Activated CD8-positive, alpha-beta T cell treated with anti-CD3 and anti-CD28 coated beads for 36 hours (primary cell): ENCODE measurements at places on chromosomes 16 and 17. TPM values are rescaled to one million over a fixed set of nuclear protein-coding genes. Genes with fewer than 3 reads are reported as not detected.

TBC1D26 gene
- total RNA-seq = 0.68 TPM

KRT222 gene
- not detected for total RNA-seq

TNFRSF17 gene
- not detected for total RNA-seq

G6PC1 gene
- total RNA-seq = not detected

MYH8 gene
- not detected for total RNA-seq

SLC52A1 gene
- total RNA-seq = 0.14 TPM

PPM1E gene
- total RNA-seq = 0.07 TPM

BTBD17 gene
- not detected for total RNA-seq

CSH1 gene
- not detected for total RNA-seq

GFER gene
- 33.5 TPM for total RNA-seq

SLX4 gene
- total RNA-seq = 10.1 TPM

TMEM204 gene
- 12.9 TPM for total RNA-seq

NECAB2 gene
- total RNA-seq = not detected

OR2C1 gene
- not detected for total RNA-seq

NOXO1 gene
- total RNA-seq = 0.31 TPM

CDC27 gene
- 103 TPM for total RNA-seq

ZNF469 gene
- total RNA-seq = 0.56 TPM

NHLRC4 gene
- total RNA-seq = 0.41 TPM

TOP3A gene
- 65.7 TPM for total RNA-seq

TEKT5 gene
- 0.16 TPM for total RNA-seq

CENPX gene
- 98.1 TPM for total RNA-seq

MAP2K3 gene
- 151 TPM for total RNA-seq

PSMD11 gene
- 119 TPM for total RNA-seq

THRA gene
- 11.1 TPM for total RNA-seq

CPPED1 gene
- 5.0 TPM for total RNA-seq

MFAP4 gene
- 0.70 TPM for total RNA-seq

OR3A3 gene
- total RNA-seq = not detected

GNAO1 gene
- total RNA-seq = 2.3 TPM

LCAT gene
- 10.6 TPM for total RNA-seq

GJD3 gene
- not detected for total RNA-seq

IRX6 gene
- not detected for total RNA-seq

AGRP gene
- not detected for total RNA-seq

GALR2 gene
- total RNA-seq = 1.6 TPM

RHOT1 gene
- total RNA-seq = 25.8 TPM

ANKRD40CL gene
- not detected for total RNA-seq

CORO6 gene
- total RNA-seq = 11.6 TPM

NDRG4 gene
- total RNA-seq = 1.3 TPM

DOC2B gene
- not detected for total RNA-seq

CYB561 gene
- total RNA-seq = 1.5 TPM

MYL4 gene
- not detected for total RNA-seq

PIGQ gene
- 18.6 TPM for total RNA-seq

SNN gene
- 9.5 TPM for total RNA-seq

FOXO3B gene
- total RNA-seq = 7.2 TPM

RAMP2 gene
- not detected for total RNA-seq

MLYCD gene
- 3.5 TPM for total RNA-seq

MYO15B gene
- total RNA-seq = 24.9 TPM

CDRT15 gene
- total RNA-seq = not detected

XYLT1 gene
- 7.3 TPM for total RNA-seq

ARSG gene
- 7.2 TPM for total RNA-seq

GRAP gene
- total RNA-seq = 12.2 TPM
